ENCODE measurements at places on chromosomes 1 and 21.

DNA sequence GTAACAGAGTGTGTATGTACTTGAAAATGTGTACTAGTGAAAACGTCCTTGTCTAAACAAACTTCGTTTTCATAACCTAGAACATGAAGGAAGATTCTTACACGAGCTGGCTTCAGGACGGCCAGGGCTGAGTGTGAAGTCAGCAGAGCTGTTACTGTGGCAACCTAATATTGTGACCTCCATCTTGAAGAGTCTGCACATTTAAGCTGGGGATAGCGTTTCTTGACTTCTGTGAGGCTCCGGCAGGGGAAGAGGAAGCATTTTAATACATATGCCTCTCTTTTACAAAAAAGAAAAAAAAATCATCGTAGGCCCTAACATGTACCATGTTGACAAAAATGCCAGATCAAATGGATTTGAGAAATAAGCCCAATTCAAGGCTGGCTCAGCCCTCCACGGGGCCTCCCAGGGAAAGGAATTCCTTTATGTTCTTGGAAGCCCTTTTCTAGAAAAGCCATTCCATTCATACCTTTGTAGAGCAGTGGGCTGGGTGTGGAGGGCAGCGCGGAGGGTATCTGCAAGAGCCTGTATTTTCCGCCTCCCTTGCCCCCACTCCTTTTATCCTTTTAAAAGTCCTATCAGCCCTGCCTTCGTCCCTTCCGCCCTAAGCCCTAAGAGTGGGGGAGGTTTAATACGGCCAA lies 51.1 kb downstream of the SIM2 start:
- no peak for DNase-seq

DNA sequence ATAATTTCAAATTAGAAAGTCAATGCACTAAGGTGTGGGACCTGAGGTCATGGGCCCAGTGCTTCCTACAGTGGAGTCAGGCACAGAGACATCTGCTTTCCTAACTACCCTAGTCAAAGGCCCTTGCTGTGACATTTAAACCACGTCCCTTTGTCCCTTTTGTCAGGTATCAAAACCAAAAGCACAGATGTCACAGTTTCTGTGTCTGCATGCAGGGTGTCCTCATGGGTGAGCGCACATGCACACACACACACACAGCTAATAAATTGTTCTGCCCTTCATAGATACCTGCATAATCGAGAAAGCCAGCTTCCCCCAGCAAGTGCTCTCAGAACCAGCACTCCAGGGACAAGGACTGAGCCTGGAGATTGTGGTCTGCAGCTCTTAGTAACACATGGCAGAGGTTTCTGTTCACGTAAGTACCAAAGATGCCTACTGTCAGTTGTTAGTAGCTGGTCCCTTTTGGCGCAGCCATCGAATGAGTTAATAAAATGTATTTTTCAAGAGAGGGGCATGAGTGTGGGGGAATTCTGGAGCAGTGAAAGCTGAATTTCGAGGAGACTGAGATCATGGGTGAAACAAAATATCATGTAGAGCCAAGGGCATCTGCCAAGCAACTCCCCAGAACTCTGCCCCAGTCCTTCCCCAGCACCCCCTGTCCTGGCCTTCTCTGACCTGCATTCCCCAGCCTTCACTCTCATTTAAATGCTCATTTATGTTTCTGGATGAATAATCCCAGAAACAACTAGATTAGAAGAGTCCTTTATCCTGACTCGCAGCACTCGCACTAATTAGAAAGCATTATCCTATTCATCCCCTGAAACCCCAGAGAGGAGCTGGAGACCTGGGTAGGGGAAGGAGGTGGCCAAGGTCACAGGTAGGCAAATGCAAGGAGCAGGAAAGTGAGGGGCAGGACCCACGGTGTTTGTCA lies 25.5 kb downstream of the TNR start:
- DNase-seq = no peak

GRCh38 chr1:67601539-67601938 lies 83.5 kb upstream of the GADD45A start:
- no peak for DNase-seq

DNA sequence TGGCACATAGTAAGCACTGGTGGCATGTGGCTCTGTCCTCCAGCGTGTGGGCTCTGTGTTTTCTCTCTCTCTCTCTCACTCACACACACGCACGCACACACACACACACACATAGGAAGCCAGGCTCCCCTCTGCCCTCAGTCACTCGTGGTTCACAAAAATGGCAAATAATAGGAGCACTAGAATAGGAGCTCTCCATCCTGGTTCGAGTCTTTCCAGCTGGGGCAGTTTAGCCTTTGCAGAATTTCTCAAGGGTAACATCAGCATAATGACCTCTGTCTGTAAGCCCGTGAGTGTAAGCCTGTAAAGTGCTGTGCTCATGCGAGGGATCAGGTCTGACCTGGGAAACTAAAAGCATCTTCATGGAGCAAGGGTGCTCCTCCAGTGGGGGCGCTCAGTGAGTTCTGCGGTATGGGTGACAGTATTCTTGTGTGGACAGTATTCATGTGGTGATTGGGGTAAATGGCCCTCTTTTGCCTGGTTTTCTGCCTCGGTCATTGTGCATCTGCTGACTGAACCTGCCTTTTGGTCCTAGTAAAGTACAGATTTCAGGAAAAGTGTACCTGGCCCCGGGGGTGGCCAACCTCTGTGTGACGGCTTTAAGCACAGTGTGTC lies 842 bp upstream of the ZC3H12A start:
- DNase-seq = no peak

GRCh38 chr1:89820422-89821321 lies at the start of gene LRRC8D:
Gene LRRC8D, plus strand, starts transcription at chr1:89821032. Its CDS starts 112,037 bp downstream, at chr1:89933069.
- no peak for DNase-seq

DNA sequence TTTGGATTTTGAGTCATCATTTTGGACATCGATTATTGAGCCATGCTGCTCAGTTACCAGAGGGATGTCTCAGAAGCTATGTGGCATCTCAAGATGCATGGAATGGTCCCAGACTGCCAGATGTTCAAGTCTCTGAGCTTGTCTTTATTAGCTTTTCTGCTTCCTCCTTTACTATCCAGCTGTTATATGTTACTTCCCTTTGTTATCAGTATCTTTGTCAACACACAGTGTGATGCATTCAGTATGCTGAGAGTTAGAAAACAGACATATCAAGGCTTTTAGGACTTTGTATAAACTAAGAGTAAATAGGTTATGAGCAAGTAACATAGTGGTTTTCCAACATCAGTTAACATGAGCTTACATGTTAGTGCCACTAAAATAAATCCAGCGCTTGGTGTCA lies 474.5 kb downstream of the DSCAM start:
- DNase-seq = no peak
